ENCODE measurements at places on chromosomes 12 and 14.
A peak's percentile ranks its signal among the peaks of the same experiment; 100 is the strongest.

GRCh38 chr12:23576372-23576771 is 373.1 kb downstream of the SOX5 start:
- no peak for DNase-seq

DNA sequence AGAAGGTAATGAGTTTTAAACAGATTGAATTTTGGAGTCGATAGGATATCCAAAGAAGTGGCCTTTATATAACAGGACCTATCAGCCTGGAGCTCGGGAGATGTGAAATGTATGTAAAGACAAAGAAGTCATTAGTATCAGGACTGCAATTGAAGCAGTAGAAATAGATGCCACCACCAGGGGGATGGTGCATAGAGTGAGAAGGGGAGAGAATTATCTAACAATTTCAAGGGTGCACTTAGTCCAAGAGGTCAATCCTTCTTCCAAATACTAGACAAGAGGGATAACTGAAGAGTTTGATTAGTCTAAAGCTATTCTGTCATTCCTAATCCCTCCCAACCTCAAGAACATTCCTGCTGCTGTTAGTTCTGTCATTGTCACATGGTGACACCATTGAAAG is 127.8 kb downstream of the CFAP54 start:
- no peak for DNase-seq

GRCh38 chr12:82638324-82638723 is 48.4 kb upstream of the TMTC2 start:
- no peak for DNase-seq

GRCh38 chr12:116639765-116640164 is 80.6 kb downstream of the MAP1LC3B2 start:
- DNase-seq: no peak

DNA sequence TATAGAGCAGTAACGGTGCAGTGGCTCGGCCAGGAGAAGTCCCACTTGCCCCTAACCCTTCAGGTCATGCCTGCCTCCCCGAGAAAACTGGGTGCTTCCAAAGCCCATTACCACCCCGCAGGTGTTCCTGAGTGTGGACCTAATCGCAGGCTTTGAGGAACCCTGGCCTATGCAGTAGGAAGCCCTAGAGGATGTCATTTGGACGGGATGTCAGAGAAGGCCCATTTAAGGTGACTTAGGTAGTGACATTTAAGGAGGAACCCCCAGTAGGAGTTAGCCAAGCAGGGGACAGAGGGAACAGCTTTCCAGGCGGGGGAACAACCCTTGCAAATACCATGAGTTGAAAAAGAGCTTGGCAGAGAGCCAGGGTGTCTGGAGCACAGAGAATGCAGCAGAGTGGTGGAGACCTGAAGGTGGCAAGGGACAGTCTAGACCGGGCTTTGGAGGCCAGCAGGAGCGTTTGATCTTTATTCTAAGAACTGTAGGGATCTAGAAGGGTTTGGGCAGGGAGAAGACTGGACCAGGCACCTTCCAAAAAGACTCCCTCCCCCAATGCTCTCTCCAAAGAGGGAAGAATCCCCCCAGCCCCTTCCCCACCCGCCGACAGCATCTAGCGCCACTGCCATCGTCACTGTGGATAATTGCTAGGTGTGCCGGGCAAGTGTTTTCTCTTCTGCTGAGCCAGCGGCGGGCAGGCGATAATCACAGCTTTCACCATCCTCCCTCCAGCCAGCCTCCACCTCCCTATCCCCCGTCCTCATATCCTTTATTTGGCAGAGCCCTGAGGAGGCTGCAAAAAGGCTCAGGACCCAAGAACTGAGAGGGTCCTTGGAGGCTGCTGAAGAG is 33.3 kb upstream of the BEGAIN start:
- DNase-seq: no peak

- DNase-seq: no peak
These were observed 118.1 kb upstream of the FOXN3 start for GRCh38 chr14:89534902-89535685.

DNA sequence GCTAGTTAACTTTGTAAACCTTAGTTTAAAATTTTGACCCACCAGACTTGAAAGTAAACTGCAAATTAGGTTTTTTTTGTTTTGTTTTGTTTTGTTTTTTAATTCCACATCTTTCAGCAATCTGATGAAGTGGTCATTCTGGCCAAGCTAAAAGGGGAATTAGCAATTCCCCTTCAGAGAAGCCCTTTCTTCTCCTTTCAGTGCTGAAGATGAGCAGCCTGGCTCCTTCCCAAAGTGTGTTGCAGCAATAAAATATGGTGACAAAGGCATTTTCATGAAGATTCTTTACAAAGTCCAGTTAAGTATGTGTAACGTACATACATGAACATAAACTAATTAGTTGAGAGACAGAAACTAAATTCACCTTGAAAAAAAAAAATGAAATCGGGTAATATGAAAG is 380.1 kb downstream of the NOVA1 start:
- DNase-seq: no peak

- DNase-seq: peak; percentile 30
These were observed 11.0 kb downstream of the KRT7 start for GRCh38 chr12:52243856-52244614.

DNA sequence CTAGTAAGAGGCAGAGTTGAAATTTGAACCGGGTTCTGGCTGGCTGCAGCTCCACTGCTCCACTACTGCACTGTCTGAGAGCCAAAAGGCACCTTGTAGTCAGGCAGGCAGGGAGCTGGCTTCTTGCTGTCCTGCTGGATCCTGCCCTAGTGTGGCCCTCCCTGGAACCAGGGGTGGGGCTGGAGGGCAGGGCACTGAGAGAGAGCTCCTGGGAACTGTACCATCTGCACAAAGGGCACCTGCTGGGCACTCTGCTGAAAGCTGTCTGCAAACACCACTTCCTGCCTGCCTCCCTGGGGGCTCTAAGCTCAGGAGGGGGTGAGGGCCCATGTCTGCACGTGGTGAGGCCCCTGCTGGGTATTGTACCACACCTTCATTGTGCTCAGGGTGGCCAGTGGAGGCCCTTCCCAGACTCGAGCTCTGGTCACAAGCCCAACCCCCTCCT is 19.0 kb upstream of the TCL1B start:
- no peak for DNase-seq

- no peak for DNase-seq
These were observed 203.6 kb downstream of the NOVA1 start for GRCh38 chr14:26394150-26394810.

- no peak for DNase-seq
These were observed 17.3 kb upstream of the MLXIP start for GRCh38 chr12:122061253-122061652.

DNA sequence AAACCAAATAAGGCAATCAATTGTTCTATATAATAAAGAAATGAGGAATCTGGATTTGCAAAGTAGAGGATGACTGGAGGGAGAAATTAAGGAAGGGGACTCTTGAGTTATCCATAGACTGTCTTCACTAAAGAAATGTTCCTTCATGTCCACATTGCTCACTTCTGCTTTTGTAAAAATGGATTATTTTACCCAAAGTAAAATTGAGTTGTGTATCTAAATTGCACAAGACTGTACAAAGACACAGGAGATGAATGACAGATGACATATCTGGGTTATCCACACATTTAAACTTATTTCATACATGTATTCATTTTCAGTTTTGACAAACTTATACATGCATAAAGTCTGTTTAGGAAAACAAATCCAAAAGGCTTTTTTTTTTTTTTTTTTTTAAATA is 11.3 kb downstream of the ATP2B1 start:
- no peak for DNase-seq

GRCh38 chr14:58724206-58724605 is 86.4 kb downstream of the DACT1 start:
- DNase-seq: no peak

GRCh38 chr12:112466011-112466422 is 47.3 kb downstream of the PTPN11 start:
- no peak for DNase-seq

Data from T-cell (primary cell).